Activated naive CD4-positive, alpha-beta T cell treated with anti-CD3 and anti-CD28 coated beads for 36 hours (primary cell): ENCODE measurements at places on chromosomes 12 and 14. TPM values are rescaled to one million over a fixed set of nuclear protein-coding genes. Genes with fewer than 3 reads are reported as not detected.

DNA sequence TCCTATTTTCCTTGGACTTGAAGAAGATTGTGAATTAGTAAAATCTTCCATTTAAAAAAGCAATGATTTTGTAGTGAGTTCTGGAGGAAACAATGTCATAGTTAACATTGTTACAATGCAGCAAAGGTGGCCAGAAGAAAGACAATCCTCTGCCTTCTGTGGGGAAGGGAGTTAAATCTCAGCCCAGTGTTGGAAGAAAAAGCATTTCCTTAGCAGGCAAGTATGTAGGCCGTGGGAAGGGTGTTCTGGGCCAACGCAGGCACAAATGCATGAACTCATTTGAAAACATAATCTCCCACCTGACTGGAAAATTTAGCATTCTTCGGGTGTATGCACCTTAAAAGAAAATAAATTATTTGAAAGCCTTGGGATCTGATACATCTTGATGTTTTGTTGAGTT lies 258.6 kb downstream of the ADAMTS20 start:
- no peaks in the 10 kb centered on the region for H3K4me1 ChIP-seq
- H3K27me3 ChIP-seq = no peaks in the 10 kb centered on the region
- H3K4me3 ChIP-seq = no peak overlapping the region

DNA sequence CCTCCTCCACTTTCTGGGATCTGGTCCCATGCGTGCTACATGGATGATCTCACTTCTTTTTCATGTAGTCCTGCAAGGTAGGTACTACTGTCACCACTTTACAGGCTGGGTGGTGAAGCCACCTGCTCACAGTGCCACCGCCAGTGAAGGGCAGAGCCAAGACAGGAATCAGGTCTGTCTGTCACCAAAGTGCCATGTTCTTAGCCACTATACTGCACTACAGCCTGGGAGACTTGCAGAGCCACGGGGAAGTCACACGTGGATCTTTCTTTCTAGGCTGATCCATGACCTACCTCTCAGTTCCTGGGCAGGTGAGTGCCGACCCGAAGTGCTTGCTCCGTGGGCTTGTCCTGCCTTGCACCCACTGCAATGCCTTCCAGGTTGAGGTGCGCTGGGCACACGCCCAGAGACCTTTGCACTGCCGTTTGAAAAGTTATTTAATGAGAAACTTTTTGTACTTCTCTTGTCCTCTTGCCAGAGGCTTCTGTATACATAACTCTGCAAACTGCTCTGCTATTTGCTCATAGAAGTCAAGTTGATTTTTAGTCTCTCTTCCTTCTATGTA lies 19.7 kb upstream of the CLMN start:
- H3K4me3 ChIP-seq = no peak overlapping the region
- H3K4me1 ChIP-seq = no peaks in the 10 kb centered on the region
- peaks cover 12% of the 10 kb centered on the region for H3K27me3 ChIP-seq
- H3K36me3 ChIP-seq = no peaks in the 10 kb centered on the region
- H3K27ac ChIP-seq = no peak overlapping the region
- DNase-seq = no peak

DNA sequence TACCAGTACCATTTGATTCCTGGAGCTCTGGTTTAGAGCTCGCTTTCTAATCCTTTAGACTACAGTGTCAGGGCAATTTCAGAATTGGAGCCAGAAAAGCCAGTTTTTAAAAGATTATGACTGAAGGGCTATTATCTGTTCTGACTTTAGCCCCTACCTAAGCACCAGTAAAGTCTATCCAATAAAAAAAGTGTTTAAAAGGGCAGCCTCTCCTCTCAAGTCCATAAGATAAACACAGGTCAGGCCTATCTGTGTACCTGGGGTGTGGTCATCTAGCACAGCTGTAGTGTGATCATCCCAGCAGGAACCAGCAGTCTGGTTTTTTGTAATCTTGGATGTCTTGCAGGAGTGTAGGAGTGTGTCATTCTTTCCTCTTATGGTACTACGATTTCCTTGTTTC lies 6.6 kb downstream of the APPL2 start:
- DNase-seq = no peak
- H3K4me1 ChIP-seq = peaks cover 68% of the 10 kb centered on the region
- H3K36me3 ChIP-seq = peaks cover 15% of the 10 kb centered on the region
- H3K27me3 ChIP-seq = no peaks in the 10 kb centered on the region

DNA sequence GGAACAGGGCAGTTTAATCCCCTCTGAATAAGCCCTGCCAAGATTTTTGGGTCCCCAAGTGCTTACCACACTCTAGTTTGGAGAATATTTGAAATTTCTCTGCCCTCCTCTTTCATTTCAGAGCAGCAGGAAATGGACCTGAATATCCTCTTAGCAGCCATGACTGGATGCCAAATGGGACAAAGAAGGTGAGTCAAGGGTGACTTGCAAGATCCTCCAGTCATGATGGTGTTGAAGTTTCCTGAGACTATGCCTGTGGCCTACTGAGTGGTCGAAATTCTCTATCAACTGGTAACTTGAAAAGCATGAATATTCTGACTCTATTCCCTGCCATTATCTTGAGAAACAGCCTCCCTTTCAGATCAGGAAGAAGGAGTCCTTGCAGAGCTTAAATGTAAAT lies 1674.7 kb upstream of the SEL1L start:
- no peaks in the 10 kb centered on the region for H3K4me1 ChIP-seq
- no peaks in the 10 kb centered on the region for H3K27me3 ChIP-seq
- DNase-seq = no peak
- H3K27ac ChIP-seq = no peak overlapping the region
- H3K36me3 ChIP-seq = no peaks in the 10 kb centered on the region

- no peak overlapping the region for H3K27ac ChIP-seq
- peaks cover 2% of the 10 kb centered on the region for H3K36me3 ChIP-seq
- no peaks in the 10 kb centered on the region for H3K27me3 ChIP-seq
- DNase-seq = no peak
These were observed 481.8 kb downstream of the TMEM117 start for GRCh38 chr12:44317651-44318126.

Gene TCL1B
- total RNA-seq = not detected

Gene LRRC43
- 0.60 TPM for total RNA-seq

DNA sequence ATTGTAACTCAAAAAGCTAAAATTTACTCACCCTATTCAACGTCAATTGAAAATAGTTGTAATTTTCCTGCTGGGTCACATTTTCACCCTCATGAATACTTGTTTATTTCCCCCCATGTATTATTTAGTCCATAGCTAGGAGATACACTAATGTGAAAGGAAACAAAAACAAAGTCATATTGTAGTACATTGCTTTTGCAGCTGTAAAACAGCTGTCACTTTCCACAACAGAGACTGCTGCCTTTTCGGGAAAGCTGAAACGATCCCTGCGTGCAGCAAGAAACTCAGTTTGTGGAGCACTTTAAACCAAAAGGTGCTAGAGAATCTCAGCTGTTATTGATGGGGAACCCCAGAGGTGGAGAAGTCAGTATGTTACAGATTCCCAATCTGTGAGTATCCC lies 4.3 kb downstream of the RACGAP1 start:
- H3K27me3 ChIP-seq = no peaks in the 10 kb centered on the region
- peaks cover 14% of the 10 kb centered on the region for H3K4me1 ChIP-seq
- no peak overlapping the region for H3K4me3 ChIP-seq
- H3K36me3 ChIP-seq = peaks cover 21% of the 10 kb centered on the region
- no peak overlapping the region for H3K27ac ChIP-seq

Gene DDN
- total RNA-seq = 0.21 TPM

Gene SSPN
- total RNA-seq = not detected

DNA sequence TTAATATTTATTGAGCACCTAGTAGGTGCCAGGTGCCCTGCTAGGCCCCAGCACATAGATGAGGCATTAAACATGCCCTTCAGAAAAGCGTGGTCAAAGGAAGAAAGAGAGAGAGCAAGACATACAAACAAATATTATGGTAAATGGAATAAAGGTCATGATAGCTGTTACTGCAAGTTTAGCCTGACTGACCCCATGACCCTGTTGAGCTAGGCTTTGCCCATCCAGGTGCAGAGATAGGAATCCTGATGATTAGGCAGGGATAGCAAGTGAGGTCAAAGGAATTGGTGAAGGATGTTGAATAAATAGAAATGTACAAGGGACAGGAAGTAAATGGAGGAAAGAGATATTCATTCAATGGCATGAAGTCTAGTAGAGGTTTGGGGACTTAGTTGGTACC lies 33.4 kb upstream of the SLC15A5 start:
- H3K27me3 ChIP-seq = no peaks in the 10 kb centered on the region
- H3K27ac ChIP-seq = no peak overlapping the region
- H3K4me3 ChIP-seq = no peak overlapping the region

DNA sequence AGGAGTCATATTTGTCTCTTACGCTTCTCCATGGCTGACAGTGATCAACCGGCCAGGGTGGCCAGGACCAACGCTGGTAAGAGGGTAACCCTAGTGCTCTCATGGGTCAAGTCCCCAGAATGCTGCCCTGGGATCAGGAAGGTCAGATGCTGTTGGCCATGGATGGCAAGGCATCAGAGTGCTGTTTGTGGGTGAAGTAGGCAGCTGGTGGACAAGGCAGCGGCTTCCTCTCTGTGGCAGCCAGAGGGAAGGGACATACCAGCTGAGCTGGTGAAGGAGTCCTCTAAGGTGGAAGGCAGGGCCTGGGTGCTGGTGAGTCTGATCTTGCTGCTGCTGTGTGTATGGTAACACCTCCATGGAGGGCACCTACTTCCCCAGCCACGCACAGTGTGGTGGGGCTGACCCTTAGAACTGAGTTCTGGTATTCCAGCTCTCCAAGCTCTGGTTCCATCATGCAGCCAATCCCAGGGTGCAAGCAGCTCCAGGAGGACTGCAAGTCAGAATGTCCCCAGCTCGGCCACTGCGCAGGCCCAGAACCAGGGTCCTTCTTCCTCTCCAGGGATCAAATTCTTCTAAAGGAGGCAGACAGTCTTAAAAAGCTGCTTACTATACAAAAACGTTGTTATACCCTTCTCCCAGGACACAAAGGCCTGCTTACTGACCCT lies 13.4 kb upstream of the SMOC1 start:
- no peaks in the 10 kb centered on the region for H3K36me3 ChIP-seq
- H3K27me3 ChIP-seq = peaks cover 11% of the 10 kb centered on the region
- no peaks in the 10 kb centered on the region for H3K4me1 ChIP-seq
- no peak overlapping the region for H3K27ac ChIP-seq
- DNase-seq = no peak

Gene LTB4R2
- total RNA-seq = 12.2 TPM
